ENCODE measurements at places on chromosomes 6 and 20.

GRCh38 chr20:40997116-40997515 lies 31.5 kb upstream of the TOP1 start:
- no peak for DNase-seq

GRCh38 chr20:29326376-29327070 lies 1930.9 kb upstream of the DEFB115 start:
- peak; percentile 30 for DNase-seq

DNA sequence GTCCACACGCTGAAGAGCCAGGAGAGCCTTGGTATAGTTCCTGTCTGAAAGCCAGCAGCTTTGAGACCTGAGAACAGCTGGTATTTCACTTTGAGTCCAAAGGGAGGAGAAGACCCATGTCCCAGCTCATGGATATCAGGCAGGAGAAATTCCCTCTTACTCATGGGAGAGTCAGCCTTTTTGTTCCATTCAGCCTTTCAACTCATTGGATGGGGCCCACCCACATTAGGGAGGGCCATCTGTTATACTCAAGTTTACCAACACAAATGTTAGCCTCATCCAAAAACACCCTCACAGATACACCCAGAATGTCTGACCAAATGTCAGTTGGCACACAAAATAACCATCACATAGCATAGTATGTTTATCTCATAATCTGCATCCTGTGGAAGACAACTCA lies 80.1 kb downstream of the GMDS start:
- DNase-seq = no peak

GRCh38 chr6:159031846-159032245 lies 12.9 kb downstream of the TAGAP start:
- no peak for DNase-seq

DNA sequence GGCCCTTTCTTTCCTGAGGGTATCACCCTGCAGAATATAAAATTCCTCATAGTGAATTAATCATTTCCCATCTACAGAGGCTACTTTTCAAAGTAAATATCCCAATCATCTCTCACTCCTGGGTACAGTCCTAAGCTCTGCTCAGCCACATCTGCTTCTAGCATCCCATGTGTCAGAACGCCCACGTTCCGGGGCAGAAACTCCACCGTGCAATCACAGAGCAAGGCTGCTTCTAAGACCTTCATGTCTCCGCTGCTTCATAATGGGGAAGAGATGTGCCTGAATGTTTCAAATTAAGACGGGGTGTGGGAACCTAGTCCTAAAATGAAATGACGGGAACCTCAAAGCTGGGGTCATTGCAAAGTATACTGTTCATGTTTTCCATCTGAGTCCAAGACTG lies 208.8 kb upstream of the GMDS start:
- no peak for DNase-seq

- DNase-seq = no peak
These were observed 113.0 kb upstream of the CEP162 start for GRCh38 chr6:84340422-84340821.

- peak; percentile 88 for DNase-seq
These were observed 234.9 kb upstream of the MCHR2 start for GRCh38 chr6:100228834-100229441.
